ENCODE measurements at places on chromosomes 3 and 15.
A peak's percentile ranks its signal among the peaks of the same experiment; 100 is the strongest.

- DNase-seq: no peak
These were observed 714.8 kb downstream of the FHIT start for GRCh38 chr3:60536420-60536819.

DNA sequence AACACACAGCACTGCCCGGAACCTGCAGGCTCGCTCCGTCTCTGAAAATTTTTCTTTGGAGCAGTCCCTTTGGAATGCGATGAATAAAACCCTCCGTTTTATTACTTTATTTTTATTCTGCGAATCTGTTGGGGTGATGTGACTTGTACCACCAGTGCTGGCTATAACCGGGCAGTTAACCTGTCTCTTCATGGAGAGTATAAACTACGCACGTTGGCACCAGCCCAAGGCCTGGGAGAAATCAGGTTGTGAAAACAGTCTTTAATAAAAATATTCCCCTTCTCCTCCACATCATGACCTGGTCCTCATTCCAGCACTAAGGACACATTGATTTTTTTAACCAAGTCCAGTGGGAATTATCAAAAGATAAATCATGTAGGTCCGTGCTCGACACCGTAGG is 116.8 kb downstream of the WNT5A start:
- no peak for DNase-seq

GRCh38 chr3:114563720-114564119 is 269.9 kb downstream of the TIGIT start:
- DNase-seq: no peak

- DNase-seq: no peak
These were observed 42.1 kb upstream of the NSMCE3 start for GRCh38 chr15:29311696-29312095.

DNA sequence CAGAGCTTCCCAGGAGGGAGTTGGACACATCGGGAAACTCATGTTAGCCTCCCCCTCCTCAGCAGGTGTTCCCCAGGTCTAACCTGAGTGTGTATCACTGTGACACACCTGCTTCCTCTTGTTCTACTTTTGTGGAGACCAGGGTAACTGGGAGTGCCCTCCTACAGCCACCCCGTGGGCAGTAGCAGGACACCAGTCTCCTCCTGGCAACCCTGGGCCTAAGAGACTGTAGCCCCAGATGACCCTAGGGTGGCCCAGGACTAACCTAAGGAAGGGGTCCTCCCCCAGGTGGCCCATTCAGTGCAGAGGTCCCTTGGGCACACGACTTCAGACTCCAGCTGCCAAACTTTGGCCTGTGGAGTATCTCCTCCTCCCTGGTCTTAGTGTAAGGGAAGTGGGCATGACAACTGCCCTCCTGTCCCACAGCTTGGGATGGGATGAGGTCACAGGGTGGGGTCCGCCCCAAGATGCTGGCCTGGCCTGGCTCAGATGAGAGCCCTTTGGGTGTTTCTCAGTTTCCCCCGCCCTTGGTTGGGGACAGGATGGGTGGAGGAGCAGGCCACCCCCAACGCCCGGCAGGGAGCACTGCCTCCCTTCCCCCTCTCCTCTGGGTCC is 4.8 kb downstream of the CSK start:
- peak; percentile 40 for DNase-seq

DNA sequence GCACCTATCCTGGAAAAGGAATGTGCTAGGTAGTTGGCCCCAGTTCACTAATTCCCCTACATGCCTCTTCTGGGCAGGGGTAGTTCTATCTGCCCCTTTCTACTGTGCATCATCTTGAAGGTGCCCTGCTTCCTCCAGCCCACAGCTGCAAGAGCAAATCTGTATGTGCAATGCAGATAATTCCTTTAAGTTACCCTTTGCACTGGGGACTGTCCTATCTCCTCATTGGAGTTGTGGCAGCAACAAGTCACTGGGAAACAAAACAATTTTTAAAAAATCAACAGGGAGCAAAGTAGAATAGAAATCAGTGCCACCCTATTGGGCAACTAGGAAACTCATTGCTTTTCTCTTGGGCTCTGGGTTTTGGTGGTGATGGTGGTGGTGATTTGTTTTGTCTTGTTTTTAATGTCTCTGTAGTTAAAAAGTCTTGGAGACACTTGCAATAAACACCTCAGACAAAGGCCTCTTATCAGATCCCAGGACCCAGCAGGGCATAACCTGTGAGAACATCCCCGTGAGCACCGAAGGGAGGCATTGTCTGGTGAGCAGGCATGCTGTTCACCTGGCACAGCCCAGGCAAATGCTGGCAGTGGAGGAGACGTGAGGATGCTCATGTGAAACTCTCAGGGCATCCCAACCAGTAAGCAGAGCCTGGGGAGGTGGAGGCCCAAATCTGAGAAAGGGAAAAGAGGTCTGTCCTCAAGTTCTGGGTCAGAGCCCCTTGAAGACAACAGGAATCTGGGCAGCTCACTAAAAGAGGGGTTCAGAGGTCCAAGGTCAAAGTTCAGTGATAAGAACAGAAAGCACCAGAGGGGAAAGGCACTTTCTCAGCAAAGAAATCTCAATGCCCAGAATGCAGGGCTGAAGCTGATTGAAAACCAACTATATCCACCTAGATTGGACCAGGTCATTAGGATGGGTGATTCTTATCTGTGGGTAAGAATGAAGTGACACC is 27.9 kb downstream of the C2CD4B start:
- DNase-seq: no peak

GRCh38 chr3:65338571-65338970 is 650.8 kb upstream of the ADAMTS9 start:
- no peak for DNase-seq

DNA sequence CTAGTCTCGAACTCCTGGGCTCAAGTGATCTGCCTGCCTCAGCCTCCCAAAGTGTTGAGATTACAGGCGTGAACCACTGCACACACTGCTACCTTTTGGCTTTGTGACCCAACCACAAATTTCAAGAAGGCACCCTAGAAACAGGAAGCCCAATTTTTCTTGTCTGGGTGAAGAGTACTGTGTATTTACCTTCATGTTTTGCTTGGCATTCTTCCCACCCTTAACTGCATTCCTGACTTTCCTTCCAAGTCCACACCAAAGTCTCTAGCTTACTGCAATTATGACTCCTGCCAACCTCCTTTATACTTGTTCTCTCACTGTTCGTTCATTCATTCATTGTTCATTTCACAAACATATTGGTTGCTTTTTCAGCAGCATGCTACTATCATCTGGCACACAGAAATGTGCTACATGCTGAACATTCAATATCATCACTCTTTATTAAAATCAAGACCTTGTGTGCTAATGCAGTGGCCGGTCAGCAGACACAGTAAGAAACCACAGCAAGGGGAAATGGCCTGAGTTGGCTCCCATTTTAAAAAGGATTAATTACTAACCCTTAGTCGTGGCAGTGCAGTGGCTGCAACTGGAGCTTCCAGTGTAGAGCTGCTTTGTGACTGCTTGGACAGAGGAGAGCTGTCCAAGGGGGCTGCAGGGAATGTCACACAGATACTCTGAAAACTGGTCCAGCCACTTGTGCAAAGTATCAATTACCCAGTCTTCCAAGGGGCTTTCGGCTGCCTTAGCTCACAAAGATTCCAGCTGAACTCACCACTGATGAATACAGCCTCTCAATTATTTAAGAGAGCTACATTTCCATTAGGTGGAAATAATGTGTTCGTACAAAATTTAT is 94.0 kb downstream of the ETFA start:
- no peak for DNase-seq

DNA sequence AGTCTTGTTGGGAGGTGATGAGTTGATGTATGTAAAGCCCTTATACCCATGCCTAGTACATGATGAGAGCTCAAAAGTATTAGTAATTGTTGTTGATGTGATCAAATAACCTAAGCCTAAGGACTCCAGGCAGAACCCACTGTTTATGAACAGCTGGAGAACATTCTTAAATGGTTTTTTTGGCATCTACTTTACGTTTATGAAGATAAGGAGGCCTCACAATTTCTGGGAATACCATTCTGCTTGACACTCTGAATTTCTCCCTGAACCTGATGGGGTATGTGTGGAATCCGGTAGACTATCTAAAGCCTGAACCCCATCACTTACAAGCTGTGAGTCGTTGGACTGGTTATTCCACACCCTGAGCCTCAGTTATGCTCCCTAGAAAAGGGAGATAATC is 244.6 kb upstream of the WNT5A start:
- no peak for DNase-seq

GRCh38 chr3:84136425-84136824 is 822.4 kb upstream of the CADM2 start:
- DNase-seq: no peak

- DNase-seq: no peak
These were observed 62.5 kb upstream of the EPHB3 start for GRCh38 chr3:184498986-184499606.

DNA sequence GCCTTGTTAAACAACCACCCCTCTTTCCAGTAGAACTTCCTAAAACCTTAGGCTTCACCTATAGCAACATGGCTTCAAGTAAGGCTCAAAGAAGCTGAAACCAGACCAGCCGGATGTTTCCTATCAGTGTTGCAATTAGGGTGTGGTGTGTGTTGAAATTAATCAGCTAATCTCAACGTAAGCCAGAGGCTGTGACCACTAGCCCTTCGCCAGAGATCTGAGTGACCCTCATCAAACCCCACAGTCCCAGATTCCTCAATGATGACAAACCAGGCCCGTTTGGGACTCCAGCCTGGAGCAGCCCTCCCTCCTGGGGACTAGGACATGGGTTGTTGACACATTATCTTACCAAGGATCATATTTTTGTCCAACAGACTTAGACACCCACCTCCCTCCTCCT is 27.3 kb downstream of the CYP11A1 start:
- DNase-seq: no peak

DNA sequence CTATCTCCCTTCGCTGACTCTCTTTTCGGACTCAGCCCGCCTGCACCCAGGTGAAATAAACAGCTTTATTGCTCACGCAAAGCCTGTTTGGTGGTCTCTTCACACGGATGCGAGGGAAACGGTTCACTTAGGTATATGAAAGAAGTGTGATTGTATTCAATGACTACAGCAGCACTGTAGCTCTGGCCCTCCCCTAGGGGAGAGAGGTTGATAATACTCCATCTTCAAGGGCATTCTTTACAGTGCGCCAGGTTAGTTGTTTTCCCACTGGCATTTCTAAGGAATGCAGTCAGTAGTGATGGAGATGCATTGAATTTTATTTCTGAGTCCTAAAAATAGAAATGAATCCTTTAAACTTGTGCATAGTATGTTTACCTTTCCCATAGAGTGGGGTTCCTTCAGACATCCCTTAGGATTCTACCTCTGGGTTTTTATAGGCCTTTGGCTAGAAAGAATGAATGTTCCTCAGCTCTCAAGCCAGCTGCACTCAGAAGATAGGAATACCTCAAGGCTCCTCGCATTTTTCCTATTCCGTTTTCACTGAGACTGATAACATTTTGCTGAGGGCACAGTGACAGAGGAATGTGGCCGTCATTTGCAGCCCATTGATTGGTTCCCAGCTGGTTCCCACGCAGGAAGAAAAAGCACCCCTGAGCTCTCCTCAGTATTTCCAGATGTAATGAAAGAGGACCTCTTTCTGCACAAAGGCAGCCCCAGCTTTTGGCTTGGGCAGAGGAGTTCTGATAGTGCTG is 131.8 kb upstream of the C2CD4B start:
- no peak for DNase-seq
